ENCODE measurements at places on chromosomes 16 and 17. TPM values are rescaled to one million over a fixed set of nuclear protein-coding genes. Genes with fewer than 3 reads are reported as not detected.

DNA sequence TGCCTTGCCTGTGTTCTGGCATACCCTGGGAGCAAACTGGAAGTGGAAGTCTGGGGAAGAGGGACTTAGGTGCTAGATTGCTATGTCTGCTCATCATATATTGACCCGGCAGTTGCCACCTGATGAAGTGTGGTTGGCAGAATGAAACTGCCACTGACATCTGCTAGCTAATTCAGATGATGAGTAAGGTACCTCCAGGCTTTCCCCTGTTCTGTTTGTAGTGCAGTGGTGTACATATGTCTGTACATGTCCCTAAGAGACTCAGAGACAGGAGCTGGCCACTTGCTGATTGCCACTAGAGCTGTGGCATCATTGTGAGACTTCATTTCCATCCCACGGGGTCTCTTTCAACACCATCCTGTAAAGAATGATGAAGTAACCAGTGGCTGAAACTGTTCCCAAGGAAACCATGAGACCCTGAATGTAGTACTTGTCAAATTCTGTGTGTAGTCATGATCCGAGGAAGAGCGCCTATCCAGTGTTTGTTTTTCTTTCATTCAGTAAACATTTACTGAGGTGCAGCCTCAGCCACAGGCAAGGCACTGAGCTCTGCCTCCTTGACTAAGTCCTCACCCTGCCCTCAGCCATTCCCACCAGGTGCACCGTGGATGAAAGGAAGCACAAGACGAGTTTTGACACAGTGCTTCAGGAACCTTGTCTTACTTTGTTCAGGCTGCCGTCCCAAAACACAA is 13.2 kb downstream of the CLUAP1 start:
- DNase-seq, result no peak

- no peak for DNase-seq
These were observed 50.7 kb downstream of the TOX3 start for GRCh38 chr16:52496051-52496876.

GRCh38 chr17:57776366-57776765 is 31.3 kb upstream of the CCDC182 start:
- no peak for DNase-seq

- no peak for DNase-seq
These were observed 994 bp downstream of the IGFBP4 start for GRCh38 chr17:40443988-40444899.

Gene YBX2
- 1.2 TPM for total RNA-seq

DNA sequence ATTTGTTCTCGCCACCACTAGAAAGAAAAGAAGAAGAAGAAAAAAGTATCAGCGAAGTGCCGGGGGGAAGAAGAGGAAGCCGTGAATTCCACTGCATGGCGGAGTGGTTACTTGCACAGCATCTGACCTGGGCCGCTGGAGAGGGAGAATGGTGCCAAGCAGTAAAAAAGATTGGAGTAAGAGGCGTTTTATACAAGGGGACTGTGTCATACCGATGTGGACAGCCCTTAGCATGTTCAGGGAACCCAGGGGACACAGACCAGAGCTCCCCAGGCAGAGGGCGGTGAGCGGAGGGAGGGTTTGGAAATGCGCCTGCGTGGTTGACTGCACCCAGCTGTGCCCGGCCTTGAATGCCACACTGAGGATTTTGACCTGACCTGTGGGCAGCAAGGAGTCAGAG is 52.8 kb downstream of the PLXDC1 start:
- DNase-seq, result no peak

- DNase-seq, result no peak
These were observed 59.3 kb upstream of the BRD7 start for GRCh38 chr16:50428116-50428515.

DNA sequence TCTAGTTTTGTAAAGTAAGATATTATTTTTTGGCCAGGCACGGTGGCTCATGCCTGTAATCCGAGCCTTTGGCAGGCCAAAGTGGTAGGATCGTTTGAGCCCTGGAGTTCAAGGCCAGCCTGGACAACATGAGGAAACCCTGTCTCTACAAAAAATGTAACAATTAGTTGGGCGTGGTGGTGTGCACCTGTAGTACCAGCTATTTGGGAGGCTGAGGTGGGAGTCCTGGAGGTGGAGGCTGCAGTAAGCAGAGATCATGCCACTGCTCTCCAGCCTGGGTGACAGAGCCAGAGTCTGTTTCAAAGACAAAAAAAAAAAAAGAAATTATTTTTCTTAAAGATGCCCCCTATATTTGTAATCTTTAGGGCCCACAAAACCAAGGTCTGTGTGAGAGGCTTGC is 16.0 kb upstream of the RHOT1 start:
- no peak for DNase-seq

- DNase-seq, result no peak
These were observed 14.7 kb downstream of the CACNG3 start for GRCh38 chr16:24270721-24271442.
